ENCODE measurements at places on chromosomes 3 and 15.

DNA sequence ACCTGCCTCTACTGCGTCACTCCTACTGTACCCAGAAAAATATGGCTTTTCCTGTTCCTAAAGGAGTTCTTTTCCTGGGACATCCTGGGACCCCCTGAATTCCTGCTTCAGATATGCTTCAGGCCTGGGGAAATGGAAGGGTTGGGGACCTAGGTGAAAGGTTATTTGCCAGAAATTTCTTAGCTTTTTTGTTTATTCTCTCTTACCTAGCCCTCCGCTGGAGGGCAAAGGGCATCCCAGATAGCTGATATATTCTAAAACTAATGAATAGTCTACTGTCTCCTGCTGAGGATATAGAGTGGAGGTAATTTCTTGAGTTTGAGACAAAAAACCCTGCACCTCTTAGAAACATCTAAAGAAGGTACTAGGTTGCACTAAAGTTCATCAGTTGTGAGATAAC, 3.6 kb upstream of the ZNF148 start:
- no peak for DNase-seq

DNA sequence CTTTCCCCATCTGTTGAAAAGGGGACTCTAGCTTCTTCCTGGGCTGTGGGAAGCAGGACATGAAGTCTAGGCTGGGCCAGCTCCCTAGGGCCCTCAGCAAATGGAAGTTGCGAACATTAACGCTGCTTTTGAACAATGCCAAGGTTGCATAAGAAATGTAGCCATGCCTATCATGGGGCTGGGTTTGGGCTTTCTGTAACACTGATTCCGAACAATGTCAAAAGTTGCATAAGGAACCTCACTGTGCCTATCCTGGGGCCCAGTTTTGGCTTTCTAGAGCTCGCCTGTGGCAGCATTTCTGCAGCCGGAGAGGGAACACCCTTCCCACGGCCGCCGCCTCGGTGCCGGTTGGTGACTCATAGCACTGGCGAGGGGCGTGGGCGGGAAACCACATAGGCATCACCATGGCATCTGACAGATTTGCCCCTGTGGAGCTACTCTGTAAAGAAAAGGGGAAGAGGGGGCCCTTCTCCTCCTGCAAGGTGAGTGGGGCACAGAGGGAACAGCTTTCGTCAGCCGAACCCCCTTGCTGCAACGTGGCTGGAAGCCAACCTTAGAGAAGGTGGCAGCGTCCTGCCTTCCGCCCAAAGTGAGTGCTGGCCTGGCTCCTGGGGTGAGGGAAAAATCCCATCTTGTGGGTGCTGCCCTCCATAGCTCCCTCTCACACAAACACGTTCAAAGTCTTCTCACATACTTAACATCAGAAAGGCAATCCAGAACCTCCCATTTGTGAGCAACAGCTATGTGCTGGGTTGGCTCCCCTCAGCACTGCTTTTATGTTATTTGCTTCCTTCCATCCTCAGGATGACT, 46.6 kb upstream of the ATP2B2 start:
- no peak for DNase-seq

DNA sequence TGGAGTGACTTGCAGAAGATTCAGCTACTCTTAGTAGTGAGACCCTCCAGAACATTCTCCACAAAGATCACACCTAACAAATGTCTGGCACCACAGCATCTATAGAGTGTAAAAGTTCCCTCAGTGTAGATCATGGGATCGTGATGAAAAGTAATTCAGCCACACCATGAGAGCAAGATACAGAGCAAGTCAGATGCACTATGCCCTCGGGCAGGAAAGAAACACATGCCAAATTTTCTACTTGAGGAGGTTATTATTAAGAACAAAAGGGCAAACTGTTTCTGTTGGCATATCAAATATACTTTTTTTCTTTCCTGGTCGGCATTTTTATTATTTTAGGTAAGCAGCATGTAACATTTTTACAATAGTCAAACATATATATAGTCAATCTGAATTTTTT, 44.8 kb upstream of the SNTN start:
- DNase-seq: no peak

DNA sequence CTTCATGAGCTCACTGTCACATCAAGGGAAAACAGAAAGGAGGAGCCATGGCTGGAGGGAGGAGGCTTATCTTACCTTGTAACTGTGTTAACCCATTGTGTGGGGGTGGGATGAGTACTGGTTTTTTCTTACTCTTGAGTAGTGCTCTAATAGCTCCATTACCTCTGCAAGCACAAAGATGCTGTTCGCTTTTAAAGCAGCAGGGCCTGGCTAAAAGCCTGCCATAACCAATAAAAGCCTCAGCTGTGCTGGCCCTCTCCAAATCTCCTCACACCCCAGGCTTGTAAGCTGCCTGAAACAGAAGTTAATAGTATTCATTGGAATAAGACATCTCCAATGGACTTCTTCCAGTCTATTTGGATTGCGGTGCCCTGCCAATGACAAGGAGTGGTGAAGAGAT, 544.1 kb downstream of the TUSC7 start:
- DNase-seq: no peak

GRCh38 chr3:134903837-134904236, 108.8 kb downstream of the EPHB1 start:
- DNase-seq: no peak

DNA sequence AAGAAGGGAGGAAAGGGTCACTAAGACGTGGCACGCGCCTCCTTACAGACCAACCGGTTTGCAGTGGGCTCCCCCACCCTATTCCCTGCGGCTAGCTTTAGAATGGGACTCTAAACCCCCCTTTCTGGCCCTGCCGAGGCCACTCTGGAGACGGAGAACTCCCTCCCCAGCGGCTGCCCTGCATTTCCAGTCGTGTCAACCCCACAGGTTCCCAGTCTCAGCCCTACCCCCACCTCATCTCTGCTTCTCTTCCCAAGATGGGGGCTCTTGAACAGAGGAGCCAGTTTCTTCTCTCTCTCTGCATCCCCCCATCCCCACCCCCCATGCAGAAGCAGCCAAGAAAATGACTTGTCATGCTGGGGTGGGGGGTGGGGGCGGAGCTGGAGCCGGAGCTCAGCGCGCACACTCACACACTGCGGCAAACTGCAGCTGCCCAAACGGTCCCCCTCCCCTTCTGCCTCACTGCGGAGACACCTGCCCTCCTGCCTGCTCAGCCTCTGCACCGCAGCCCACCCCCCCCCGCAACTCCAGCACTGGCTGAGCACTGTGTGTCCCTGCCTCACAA, 871 bp downstream of the MAP1A start:
- no peak for DNase-seq

GRCh38 chr3:129016356-129016719, 15.2 kb downstream of the EFCC1 start:
- peak; percentile 68 for DNase-seq

- DNase-seq: no peak
Measured at GRCh38 chr15:25623708-25624107, 184.9 kb upstream of the UBE3A start.

Measured in PC-9 (cell line).